T-helper 9 cell (primary cell): ENCODE measurements at places on chromosomes 4 and X.

DNA sequence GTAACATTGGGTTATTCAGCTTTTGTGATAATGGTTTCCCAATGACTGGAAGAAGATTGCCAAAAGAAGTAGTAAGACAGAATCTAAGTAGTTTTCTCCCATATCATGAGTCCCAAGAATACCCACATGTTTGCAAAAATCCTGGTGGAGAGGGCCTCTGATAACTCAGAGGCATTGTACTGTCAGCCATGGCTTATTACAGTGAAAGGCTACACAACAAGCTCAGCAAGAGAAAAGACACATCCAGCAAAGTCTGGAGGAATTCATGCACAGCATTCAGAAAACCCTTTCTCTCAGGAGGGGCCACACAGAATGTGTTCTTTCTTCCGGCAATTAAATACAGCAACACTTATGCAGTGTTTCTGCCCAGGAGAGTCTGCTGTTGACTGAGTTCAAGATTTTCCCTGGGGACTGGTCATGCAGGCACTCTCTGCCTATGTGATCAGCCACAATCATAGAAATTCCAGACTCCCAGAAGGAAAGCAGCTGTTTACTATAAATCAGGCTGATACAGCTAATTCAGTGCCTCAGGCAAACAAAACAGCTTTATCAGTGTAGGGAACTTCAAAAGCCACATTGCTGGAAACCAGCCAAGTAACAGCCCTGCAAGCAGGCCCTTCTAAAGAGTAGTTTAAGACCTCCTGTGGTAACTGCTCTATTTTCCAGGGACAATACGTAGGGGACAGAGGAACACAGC is 937.1 kb downstream of the CCSER1 start:
- no peak for DNase-seq

- DNase-seq: no peak
These were observed 108.5 kb downstream of the FAM53A start for GRCh38 chr4:1575418-1576303.

GRCh38 chr4:76809594-76810305 is 88.2 kb downstream of the SOWAHB start:
- DNase-seq: no peak

DNA sequence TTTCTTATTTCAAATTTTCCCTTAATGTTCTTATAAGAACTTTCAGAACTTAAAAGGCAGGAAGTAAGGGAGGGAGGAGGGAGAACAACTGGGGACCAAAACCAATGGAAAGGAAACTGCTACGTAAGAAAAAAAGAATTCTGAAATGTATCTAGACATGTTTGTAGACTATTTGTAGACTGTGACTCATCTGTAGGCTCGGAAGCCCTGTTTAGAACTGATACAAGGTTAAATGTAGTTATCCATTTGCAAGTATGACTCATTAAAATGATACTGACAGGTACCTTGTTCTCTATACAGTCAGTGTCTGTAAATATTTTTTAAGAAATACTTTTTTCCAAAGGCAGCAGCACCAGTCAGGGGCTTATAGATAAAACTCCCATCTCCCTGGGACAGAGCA is 202.0 kb downstream of the DHX15 start:
- DNase-seq: no peak

DNA sequence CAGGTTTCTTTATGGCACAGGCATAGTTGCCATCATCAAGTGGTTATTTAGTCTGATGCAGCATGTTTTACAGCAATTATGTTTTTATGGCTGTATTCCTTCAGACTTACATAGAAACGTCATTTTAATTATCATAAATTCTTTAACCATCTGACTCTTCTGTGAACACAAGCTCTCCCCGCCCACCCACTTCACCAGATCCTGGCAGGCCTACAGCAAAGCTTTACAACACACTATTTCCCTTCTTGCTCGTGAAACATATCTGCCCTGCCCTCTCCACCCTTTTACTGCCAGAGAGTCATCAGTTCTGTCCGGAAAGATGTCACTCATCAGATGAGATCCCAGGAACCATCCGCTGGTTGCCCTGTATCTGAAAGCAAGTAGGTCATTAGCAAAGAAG is 120.5 kb downstream of the HS6ST2 start:
- no peak for DNase-seq

GRCh38 chr4:101790521-101791181 is at the start of gene BANK1:
Gene BANK1, plus strand, starts transcription at chr4:101790730. Its CDS starts 151 bp downstream, at chr4:101790881.
- DNase-seq: no peak

DNA sequence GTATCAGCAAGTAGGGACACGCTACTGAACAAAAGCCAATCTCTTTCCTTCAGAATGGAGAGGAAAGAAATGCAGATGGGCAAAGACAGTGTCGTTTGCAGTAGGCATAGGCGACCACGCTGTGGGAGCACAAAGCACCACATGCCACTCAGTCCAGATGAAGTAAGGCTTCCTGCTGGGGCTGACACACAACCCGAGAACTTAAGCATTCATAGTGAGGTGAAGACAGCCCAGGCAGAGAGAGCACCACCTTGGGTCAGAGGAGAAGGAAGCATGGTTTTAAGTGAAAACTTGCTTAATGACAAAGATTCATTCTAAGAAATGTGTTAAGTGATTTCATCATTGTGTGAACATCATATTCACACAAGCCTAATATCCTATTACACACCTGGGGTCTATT is 238.8 kb downstream of the MGST2 start:
- no peak for DNase-seq

DNA sequence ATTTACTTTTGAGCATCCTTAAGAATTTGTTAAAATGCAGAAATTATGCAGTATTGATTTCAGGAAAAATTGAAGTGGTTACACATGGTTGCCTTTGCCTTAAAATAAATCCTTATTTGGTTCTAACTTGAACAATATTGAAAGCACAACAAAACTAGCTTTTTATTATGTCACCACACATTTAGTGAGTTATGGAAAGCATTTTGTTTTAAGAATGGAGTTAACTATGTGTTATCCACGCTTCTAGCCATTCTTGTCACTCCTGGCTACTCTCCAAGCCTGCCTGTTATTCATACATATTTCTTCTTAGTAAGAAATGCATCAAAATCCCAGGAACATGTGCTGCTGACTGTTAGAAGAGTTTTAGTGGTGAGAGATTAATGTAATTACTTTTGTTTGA is 73.9 kb downstream of the FAT4 start:
- no peak for DNase-seq

- DNase-seq: no peak
These were observed 66.2 kb downstream of the FHIP1A start for GRCh38 chr4:151475035-151475714.

- no peak for DNase-seq
These were observed 10.2 kb downstream of the BEND2 start for GRCh38 chrX:18210470-18210869.

- DNase-seq: no peak
These were observed 35.6 kb downstream of the MAP7D3 start for GRCh38 chrX:136215559-136215958.

GRCh38 chrX:100587861-100588260 is 3.1 kb downstream of the TNMD start:
- no peak for DNase-seq

DNA sequence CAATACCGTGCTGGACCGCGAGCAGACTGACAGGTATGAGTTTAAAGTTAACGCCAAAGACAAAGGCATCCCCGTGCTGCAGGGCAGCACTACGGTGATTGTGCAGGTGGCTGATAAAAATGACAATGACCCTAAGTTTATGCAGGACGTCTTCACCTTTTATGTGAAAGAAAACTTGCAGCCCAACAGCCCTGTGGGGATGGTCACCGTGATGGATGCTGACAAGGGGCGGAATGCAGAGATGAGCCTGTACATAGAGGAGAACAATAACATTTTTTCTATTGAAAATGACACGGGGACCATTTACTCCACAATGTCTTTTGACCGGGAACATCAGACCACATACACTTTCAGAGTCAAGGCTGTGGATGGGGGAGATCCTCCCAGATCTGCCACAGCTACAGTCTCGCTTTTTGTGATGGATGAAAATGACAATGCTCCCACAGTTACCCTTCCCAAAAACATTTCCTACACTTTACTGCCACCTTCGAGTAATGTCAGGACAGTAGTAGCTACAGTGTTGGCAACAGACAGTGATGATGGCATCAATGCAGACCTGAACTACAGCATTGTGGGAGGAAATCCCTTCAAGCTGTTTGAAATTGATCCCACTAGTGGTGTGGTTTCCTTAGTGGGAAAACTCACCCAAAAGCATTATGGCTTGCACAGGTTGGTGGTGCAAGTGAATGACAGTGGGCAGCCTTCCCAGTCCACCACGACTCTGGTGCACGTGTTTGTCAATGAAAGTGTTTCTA is 3.2 kb downstream of the PCDH7 start:
- DNase-seq: no peak

GRCh38 chr4:5203993-5204310 is 152.7 kb downstream of the STK32B start:
- DNase-seq: no peak

DNA sequence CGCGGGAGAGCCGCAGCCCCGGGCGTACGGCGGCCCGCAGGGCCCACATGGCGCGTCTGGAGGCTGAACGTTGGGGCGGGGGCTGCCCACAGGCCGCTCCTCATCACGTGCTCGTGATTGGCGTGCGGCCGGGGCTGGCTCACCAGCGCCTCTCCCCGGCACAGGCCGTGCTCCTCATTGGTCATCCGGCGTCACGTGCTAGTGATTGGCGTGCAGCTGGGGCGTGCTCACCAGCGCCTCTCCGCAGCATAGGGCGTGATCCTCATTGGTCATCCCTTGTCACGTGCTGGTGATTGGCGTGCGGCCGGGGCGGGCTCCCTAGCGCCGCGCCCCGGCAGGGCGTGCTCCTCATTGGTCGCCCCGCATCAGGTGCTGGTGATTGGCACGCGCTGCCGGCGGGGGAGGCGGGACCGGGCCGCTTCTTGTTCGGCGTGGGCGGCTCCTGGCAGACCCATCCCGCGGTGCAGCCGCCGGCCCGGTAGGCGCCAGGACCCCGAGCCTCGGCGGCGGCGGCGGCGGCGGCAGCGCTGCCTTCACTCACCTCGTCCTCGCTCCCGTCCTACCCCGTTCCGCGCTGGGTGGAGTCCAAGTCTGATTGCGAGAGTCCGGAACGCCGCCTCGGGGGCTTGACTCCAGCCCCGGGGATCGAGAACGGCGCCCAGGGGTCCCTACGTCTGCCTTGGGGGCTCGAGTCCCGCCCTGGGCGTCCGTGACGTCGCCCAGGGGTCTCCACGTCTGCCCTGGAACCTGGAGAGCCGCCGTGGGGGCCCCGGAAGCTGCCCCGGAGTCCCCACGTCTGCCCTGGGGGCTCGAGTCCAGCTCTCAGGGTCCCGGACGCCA is at the start of gene GTPBP6:
TSS of gene GTPBP6 (minus strand) at position 58 of the 840 bp plus-strand sequence. CDS start at position 49, 9 bp downstream.
- DNase-seq: peak; percentile 98

DNA sequence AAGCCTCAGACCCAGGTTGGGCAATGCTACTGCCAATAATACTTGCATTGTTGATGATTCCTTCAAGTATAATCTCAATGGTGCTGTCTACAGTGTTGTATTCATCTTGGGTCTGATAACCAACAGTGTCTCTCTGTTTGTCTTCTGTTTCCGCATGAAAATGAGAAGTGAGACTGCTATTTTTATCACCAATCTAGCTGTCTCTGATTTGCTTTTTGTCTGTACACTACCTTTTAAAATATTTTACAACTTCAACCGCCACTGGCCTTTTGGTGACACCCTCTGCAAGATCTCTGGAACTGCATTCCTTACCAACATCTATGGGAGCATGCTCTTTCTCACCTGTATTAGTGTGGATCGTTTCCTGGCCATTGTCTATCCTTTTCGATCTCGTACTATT is 7.4 kb downstream of the LPAR4 start:
- no peak for DNase-seq

GRCh38 chr4:129926936-129927335 is 831.0 kb downstream of the C4orf33 start:
- no peak for DNase-seq

DNA sequence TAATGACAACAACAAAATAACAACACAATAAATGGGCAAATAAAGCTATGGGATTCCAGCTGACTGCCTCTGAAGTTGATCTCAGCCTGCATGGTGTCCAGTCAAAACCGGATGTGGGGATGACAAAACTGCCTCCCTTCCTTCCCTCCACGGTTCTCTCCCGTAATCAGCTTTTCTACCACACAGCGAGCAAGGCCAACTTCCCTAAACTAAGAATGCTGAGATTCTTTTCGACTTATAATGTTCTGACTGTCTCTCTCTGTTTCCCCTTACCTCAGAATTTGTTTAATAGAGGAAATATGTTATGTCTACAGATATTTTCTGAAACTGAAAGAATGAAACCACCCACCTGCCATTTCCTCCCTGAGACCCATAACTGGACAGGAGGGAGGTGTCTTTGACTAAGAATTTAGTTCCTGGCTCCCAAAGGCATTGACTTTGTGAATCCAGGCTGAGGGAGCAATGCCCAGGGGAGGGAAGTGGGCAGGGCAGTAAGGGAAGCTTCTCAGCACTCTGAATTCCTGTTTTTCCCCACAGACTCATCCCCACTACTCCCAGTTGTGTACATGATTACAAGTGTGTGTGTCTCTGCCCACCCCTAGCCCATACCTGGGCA is 1.0 kb upstream of the TLR1 start:
- no peak for DNase-seq

GRCh38 chr4:99378876-99379275 is 26.3 kb upstream of the ADH1C start:
- DNase-seq: no peak

DNA sequence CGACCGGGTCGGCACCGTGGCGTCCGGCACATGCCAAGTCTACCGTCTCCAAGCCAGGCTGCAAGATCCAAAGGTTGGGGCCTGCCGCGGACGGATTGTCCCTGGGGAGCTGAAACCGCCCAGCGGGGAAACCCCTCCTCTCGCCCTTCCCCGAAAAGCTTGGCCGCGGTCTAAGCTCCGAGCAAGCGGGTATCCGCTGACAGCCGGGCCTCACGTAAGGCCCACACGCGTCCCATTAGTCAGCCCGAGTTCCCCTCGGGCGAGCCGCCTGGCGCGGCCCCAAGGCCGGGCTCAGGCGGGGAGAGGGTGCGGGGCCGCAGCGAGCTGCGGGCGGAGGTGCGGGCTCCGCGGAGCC is 6.8 kb upstream of the BCOR start:
- DNase-seq: no peak

- DNase-seq: no peak
These were observed 26.7 kb upstream of the GPRIN3 start for GRCh38 chr4:89334311-89334710.

- no peak for DNase-seq
These were observed 400.5 kb downstream of the PDGFC start for GRCh38 chr4:156571146-156571545.

- DNase-seq: no peak
These were observed 224.7 kb downstream of the ANTXR2 start for GRCh38 chr4:79848329-79848728.

DNA sequence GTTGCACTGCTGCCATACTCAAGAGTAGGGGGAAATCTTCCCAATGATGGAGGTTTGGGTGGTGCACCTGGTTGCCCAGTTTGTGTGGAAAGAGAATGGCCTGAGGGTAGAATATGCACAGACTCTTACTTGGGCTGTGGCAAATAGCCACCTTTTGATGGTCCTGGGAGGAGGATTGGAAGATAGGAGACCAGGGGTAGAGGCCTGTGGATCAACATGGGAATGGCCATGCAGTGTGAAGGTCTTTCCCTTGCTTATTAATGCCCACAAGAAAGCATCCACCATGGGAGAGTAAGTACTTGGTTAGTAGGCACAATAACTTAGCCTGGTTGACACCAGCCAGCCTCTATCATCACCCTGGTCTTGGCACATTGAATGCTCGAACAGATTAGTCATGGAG is 156.8 kb upstream of the LEF1 start:
- no peak for DNase-seq

GRCh38 chr4:6324999-6325787 is 55.5 kb downstream of the WFS1 start:
- DNase-seq: no peak

GRCh38 chrX:41589634-41590270 is 99.0 kb upstream of the GPR34 start:
- DNase-seq: no peak
